ENCODE measurements at places on chromosomes 11 and 22. TPM values are rescaled to one million over a fixed set of nuclear protein-coding genes. Genes with fewer than 3 reads are reported as not detected.

Gene CCDC73
- total RNA-seq: not detected

Gene LRRC55
- total RNA-seq: not detected

Gene ASRGL1
- total RNA-seq: 0.88 TPM

Gene FOXRED1
- 22.5 TPM for total RNA-seq

Gene OR10A2
- not detected for total RNA-seq

Gene SLC6A5
- total RNA-seq: not detected

Gene OR8H1
- not detected for total RNA-seq

Data from placental pericyte (primary cell).